ENCODE measurements at places on chromosomes 16 and 17. TPM values are rescaled to one million over a fixed set of nuclear protein-coding genes. Genes with fewer than 3 reads are reported as not detected.

MVD gene
- total RNA-seq = 29.9 TPM

ZNF469 gene
- 3.7 TPM for total RNA-seq

KPNA2 gene
- total RNA-seq = 11.2 TPM

ERAL1 gene
- total RNA-seq = 24.5 TPM

DNA sequence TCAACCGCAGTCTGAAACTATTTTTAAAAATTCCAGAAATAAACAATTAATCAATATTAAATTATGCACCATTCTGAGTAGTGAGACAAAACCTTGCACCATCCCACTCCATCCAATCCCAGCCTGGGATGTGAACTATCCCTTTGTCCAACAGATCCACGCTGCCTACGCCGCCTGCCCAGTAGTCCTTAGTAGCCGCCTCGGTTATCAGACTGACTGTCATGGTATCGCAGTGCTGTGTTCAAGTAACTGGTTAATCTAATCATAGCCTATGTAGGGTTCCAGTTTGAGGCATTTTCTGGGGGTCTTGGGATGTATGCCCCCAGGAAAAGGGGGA, 437.7 kb downstream of the HS3ST3B1 start:
- no peak overlapping the region for H3K4me3 ChIP-seq
- H3K27me3 ChIP-seq = no peaks in the 10 kb centered on the region
- DNase-seq = peak; percentile 39

DNA sequence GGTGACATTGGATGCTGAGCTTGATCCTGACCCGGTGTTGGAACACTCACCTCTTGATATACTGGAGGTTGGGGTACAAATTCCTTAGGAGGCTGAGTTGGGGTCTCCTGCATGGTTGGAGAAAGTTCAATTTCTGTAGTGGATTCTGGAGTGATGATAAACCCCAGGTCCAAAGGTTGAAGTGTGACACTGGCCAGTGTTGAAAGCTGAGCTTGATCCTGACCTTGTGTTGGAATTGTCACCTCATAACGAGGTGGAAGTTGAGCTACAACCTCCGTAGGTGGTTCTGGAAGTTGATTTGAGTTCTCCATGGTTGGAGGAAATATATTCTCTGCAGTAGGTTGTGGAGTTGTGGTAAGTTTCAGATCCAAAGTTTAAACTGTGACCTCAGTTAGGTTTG, 21.2 kb downstream of the RDM1 start:
- no peak for DNase-seq
- H3K27ac ChIP-seq = no peak overlapping the region
- H3K36me3 ChIP-seq = no peaks in the 10 kb centered on the region
- no peak overlapping the region for H3K4me3 ChIP-seq
- no peaks in the 10 kb centered on the region for H3K27me3 ChIP-seq

- no peak overlapping the region for H3K27ac ChIP-seq
- DNase-seq = peak; percentile 75
- H3K4me1 ChIP-seq = peaks cover 20% of the 10 kb centered on the region
- peaks cover 6% of the 10 kb centered on the region for H3K36me3 ChIP-seq
- H3K27me3 ChIP-seq = no peaks in the 10 kb centered on the region
Measured at GRCh38 chr17:83007504-83008185, 71.8 kb upstream of the METRNL start.

GRCh38 chr16:63596716-63597115, 1525.1 kb downstream of the CDH11 start:
- no peak for DNase-seq
- no peak overlapping the region for H3K27ac ChIP-seq
- H3K27me3 ChIP-seq = no peaks in the 10 kb centered on the region
- H3K36me3 ChIP-seq = no peaks in the 10 kb centered on the region
- H3K4me1 ChIP-seq = no peaks in the 10 kb centered on the region

DNA sequence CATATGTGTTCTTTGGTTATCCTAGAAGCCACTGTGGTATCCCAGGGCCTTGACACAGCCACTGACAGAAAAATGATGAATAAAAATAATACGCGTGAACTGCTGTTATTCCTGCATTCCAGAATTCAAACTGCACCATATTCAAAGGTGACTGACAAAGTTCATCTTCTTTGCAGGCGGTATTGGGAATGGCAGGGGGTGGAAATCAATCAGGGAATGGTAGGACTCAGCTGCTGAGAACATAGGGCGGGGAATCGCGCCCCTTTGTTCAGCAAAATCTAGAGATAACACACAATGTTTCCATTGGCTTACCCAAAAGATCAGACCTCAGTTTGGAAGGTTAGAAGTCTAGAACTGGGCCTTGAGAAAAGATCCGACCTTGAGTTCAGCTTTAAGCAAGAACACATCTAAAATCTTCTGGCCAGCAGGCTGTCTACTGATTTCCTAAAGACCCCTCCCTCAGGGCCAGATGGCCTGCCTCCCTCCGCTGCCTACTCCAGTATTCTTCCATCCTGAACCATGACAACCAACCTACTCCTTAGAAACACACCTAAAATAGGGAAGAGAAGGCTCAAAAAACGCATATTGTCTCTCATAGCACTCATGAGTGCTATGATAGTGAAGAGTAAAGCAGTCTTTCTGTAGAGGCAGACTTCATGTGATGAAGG, 34.1 kb downstream of the CDK5R1 start:
- peaks cover 18% of the 10 kb centered on the region for H3K4me1 ChIP-seq
- no peaks in the 10 kb centered on the region for H3K36me3 ChIP-seq
- no peak for DNase-seq
- H3K4me3 ChIP-seq = no peak overlapping the region
- no peaks in the 10 kb centered on the region for H3K27me3 ChIP-seq

GRCh38 chr17:9273428-9274391, 252.4 kb downstream of the NTN1 start:
- H3K4me3 ChIP-seq = peak overlapping the region; percentile 37
- peak overlapping the region; percentile 58 for H3K27ac ChIP-seq
- H3K27me3 ChIP-seq = no peaks in the 10 kb centered on the region

DNA sequence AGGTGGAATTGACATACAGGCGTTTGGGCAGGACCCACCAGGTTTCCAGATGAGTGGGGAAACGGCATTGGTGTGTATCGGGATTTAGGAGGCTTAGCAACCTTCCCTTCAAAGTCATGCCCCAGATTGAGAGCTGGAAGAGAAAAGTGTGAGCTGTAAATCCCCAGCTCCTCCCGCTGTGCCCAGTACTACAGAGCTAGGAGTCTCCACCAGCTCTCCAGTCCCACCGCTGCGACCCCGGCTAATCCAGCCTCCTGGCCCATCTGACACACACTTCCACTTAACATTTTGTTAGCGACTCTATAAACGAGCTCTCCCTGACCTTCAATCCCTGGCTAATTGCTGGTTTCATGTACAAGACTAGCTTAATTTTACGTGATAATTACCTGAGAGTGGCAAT, 29.9 kb upstream of the LHX1 start:
- H3K27me3 ChIP-seq = peaks cover 74% of the 10 kb centered on the region
- no peak for DNase-seq
- no peak overlapping the region for H3K4me3 ChIP-seq
- no peaks in the 10 kb centered on the region for H3K4me1 ChIP-seq
- no peak overlapping the region for H3K27ac ChIP-seq

DNA sequence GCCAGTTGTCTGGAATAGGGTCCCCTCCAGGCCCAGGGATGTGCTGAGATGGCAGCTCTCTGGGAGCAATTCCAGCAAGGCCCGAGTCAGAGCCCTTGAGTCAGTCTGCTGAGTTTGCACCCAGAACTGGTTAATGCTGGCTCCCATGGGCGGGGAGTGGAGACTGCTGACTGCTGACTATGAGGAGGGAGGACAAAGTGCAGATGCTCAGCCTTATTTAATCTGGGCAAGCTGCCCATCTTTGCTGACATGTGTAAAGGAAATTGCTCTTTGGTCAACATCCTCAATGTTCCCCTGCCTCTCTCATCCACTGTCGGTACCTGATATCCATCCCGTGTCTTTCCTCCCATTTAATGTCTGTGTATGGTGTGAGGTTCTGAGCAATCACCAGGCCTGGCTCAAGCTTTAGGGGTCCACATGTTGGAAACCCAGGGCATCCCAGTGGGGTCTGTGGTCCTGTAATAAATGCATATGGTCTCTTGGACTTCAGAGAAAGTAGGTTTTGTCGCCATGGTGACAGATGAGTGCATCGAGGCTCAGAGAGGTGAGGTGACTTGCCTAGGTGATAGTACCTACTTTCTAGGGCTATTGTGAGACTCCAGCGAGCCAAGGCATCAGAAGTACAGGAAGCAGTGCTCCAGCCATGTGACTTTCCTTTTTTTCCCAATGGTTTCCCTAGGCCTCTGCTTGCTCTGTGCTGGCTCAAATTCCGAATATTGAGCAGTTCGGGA, 20.0 kb upstream of the RNF135 start:
- no peak overlapping the region for H3K4me3 ChIP-seq
- H3K4me1 ChIP-seq = no peaks in the 10 kb centered on the region
- no peaks in the 10 kb centered on the region for H3K36me3 ChIP-seq
- no peaks in the 10 kb centered on the region for H3K27me3 ChIP-seq

GRCh38 chr16:56226187-56226586, 34.9 kb downstream of the GNAO1 start:
- no peak overlapping the region for H3K4me3 ChIP-seq
- H3K36me3 ChIP-seq = no peaks in the 10 kb centered on the region

GRCh38 chr16:49931916-49932315, 76.0 kb upstream of the ZNF423 start:
- H3K27ac ChIP-seq = no peak overlapping the region
- H3K36me3 ChIP-seq = no peaks in the 10 kb centered on the region
- no peaks in the 10 kb centered on the region for H3K27me3 ChIP-seq
- no peaks in the 10 kb centered on the region for H3K4me1 ChIP-seq

GRCh38 chr17:1492249-1493206, at the start of gene MYO1C:
MYO1C (minus strand) TSS chr17:1492686; CDS start chr17:1492487, 199 bp downstream.
- no peaks in the 10 kb centered on the region for H3K27me3 ChIP-seq
- H3K36me3 ChIP-seq = peaks cover 14% of the 10 kb centered on the region
- peak within 1 kb of the TSS; percentile 89 for H3K4me3 ChIP-seq
- H3K27ac ChIP-seq = peak within 1 kb of the TSS; percentile 96
- no peak for DNase-seq

DNA sequence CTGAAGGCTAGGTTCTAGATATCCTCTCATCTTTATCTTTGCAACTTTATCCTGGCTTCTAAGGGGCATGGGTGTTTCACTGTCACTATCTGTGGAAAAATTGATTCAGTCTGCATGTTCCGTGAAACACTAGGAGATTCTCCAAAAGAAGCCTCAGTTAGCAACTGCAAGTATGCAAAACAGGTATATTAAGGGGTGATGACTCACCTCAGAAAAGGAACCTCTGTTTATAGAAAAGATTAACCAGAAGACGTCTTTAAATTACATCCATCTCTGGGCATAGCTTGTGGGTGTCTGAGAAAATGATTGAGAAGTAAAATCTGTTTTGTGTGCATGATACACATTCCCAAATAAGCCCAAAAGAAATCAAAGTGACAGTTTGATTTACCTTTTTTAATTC, 353.8 kb upstream of the HSBP1 start:
- no peak for DNase-seq
- no peaks in the 10 kb centered on the region for H3K4me1 ChIP-seq
- H3K27me3 ChIP-seq = no peaks in the 10 kb centered on the region
- no peak overlapping the region for H3K4me3 ChIP-seq

DNA sequence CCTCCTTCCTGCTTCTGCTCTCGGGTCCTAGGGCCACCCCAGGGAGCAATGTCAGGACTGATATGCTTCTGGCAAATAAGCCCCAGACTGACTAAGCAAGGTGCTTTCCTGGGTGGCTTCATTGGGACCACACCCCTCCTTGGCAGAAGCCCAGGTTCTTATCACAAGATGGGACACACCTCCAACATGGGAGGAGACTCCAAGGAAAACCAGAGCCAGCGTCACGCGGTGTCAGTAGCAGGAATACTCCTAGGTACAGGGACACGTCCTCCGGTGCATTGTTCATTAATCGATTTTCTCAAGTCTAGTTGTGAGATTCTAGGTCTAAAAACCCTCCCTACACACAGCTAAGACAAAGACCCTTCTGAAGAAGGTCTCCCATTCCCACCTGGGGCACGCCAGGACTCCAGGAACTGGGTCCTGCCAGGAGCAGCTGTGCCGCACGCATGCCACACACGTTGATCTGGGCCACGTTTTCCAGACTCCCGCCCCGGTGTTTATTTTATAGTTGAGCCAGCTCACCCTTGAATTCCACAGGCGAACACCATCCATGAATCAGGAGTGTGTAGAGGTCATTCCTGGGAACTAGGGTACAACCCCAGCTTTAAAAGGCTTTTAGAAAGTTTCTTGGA, 30.8 kb downstream of the FA2H start:
- H3K4me1 ChIP-seq = peaks cover 13% of the 10 kb centered on the region
- H3K36me3 ChIP-seq = no peaks in the 10 kb centered on the region
- no peak for DNase-seq
- H3K4me3 ChIP-seq = no peak overlapping the region
- no peaks in the 10 kb centered on the region for H3K27me3 ChIP-seq

- H3K4me3 ChIP-seq = no peak overlapping the region
- no peak for DNase-seq
- no peaks in the 10 kb centered on the region for H3K36me3 ChIP-seq
- no peak overlapping the region for H3K27ac ChIP-seq
Measured at GRCh38 chr16:54525104-54525503, 238.5 kb upstream of the IRX3 start.
